Bone marrow (tissue), 2 donors: ENCODE measurements at places on chromosomes 2 and 18.

- DNase-seq = no peak
These were observed 97.0 kb downstream of the XRCC5 start for GRCh38 chr2:216206041-216206703.

DNA sequence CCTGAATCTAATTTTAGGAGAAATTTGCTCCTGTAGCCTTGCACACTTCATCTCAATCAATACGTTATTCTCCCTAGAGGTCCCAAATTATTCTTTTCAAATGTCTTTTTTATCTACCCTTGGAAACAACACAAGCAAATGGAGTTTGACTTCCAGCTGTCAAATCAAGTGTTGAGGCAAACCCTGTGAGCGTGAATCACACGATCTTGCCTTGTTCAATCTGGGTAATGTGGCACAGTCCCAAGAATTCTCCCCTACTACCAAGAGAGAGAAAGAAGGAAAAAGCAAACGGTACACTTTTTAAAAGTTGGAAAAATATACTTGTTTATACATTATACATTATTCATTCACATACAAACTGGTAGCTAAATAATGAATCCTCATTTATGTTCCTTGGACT lies 2035.3 kb upstream of the CELF4 start:
- no peak for DNase-seq

DNA sequence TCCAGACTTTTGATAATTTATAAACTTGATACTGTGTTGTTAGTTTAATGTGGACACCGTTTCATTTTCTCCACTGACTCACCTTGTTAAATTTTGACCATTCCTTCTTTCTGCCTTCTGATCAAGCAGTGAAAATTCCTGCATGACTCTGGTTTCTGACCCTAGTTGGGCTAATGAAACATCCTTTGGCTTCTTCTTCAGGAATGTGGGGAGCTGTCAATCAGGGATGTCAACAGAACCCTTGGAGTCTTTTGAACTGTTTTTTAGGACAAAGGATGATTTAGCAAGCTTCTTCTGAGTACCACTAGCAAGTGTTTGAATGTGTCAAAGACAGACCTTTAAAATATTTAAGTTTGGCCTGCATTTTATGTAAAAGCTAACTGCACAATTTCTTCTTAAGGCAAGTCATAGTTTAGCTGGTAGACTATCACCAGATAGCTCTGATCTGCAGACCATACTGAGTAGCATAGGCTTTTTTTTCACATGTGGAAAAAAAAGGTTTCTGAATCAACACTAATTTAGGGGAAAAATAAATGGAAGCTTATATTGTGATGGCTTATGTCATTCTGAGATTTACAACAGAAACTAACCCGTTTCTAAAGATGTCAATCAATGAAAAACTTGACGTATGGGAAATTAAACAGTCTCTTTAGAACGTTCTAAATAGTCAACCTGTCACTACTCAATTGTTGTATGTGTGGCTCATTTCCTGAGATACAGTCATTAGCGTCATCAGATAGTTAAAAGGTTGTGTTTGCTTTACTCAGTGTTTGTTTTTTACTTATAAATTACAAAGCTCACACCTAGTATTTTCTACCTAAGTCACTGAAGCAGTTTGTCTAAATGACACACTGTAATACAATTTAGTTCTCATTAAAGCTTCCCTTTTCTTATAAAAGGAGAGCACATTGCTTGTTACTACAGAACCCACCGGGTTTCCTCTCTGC lies 311.4 kb downstream of the PTPRM start:
- no peak for DNase-seq

DNA sequence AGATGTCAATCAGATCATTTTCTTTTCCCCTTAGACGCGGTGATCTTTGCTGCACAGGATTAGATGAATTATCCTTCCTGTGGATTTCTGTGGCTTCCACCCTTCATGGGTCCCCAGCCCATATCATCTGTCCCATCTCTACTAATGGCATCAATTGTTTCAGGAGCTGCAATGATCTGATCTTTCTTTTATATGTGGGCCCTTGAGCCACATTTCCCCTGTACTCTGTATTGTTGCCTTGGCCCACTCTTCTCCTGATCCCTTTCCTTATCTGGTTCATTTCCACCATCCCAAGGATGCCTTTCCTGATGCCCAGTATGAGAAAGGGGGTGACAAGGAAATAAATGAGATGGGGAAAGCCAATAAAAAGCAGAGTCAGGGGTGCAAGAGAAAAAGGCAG lies 24.7 kb downstream of the SP140 start:
- DNase-seq = no peak
